CD8-positive, alpha-beta T cell (primary cell): ENCODE measurements at places on chromosomes 5 and 9.

DNA sequence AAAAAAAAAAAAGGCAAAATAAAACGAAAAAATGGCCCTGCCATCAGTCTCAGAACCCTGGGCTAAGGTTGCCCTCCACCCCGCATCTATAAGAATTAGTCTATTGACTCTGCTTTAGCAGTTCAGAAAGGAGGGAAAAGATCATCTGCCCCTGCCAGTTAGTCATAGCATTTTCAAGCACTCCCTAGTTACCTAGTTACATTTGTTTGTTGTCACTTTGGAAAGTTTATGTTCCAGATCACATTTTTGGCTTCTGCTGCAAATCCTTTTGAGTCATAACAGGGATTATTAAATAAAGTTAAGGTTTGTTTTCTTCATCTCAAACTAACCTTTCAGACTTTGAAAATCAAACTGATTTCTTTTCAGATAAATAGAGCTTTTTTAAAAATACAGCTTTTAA lies 52.1 kb downstream of the AQP7 start:
- DNase-seq = no peak

DNA sequence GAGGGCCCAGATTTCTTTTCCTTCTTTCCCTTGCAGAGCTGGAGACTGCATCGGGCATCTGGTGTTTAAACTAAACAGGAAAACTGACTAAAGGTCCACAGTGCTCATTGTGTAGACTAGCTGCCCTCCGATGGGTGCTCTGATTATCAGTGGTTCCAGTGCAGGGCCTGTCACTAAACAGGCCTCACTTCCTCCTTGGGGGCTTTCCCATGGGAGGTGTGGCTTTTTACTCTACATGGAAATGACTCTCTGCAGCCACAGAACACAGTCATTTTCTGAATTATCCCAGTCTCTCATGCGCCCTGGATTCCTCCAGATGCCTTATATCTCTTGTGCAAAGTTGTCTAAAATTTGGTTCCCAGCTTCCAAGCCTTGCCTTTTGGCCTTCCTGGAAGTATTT lies 199.2 kb downstream of the TRIO start:
- DNase-seq = no peak

DNA sequence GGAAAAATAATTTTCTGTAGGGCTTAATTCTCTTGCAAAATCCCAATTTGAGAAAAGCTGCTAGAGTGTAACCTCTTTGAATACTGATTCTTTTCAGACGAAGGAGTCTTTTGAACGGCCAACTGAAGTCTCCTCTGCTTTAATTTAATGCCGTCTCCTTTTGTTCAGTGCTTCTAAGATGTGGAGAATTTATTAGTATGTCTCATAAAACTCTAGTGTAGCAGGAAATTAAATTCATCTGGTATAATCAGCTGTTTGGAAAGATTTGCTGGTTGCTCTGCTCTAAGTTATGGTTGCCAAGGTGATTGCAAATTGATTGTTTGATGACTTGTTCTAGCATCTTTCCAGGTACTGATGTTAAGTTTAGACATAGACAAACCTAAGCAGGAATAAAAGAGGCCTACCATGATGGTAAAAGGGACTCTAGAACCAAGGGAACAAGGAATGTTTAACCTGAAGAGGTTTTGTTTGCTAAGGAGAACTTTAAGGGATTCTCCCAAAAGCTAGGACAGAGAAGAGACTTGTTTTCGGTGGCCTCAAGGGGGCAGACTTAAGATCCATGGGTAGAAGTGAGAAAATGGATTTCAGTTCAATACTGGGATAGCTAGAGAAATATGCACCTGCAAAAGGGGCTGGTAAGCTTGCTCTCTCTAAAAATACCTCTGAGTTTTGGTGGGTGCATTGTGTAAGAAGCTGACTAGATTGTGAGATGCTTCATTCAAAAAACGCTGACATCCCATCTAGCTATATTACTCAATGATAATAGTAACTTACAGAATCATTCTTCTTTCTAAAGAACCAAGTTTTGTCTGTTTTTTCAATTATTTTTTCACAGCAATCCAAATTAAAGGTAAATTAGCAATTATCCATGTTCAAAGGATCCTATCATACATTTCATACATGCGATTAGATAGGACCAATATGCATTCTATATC lies 5.7 kb upstream of the ADRB2 start:
- DNase-seq = peak; percentile 63

GRCh38 chr9:91239367-91240111 lies 122.2 kb downstream of the AUH start:
- no peak for DNase-seq

- DNase-seq = no peak
Measured at GRCh38 chr5:82278711-82279370, 687 bp upstream of the RPS23 start.

DNA sequence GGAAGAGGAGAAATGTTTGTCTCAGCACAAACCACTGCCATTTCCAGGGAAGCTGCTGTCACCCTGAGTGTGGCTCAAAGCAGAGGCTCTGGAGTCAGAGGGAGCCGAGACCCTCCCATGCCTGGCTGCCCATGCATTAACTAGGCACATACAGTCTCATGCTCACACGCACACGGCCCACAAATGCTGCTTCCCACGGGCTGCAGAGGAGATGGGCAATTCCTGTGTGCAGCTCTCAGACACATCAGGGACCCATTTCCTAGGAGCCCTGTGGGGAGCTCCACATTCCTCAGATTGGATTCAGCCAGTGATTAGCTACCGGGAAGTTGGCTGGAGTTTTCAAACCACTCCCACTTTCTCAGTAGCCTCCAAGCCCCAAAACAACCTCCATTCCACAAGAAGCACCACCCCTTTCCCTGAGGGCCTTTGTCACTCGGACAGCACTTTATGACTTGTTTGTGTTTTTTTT lies 9.1 kb upstream of the PTGES start:
- no peak for DNase-seq

DNA sequence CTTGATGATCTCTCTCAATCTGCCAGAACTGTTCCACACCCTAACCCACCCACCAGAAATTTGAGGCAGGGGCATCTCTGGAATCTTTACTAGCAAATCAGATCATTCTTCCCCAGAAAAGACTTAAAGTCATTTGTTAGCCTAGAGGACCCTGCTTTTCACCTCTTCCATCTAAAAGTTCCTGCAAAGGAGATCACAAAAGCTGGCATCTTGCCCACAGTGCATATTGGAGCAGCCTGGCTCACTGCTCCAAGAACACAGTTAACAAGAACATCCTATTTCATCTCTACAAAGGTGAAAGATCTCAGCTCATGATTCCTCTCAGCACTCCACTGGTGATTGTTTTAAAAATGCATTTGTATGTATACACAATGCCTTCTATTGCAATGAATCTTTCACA lies 36.3 kb downstream of the GABRP start:
- DNase-seq = no peak

DNA sequence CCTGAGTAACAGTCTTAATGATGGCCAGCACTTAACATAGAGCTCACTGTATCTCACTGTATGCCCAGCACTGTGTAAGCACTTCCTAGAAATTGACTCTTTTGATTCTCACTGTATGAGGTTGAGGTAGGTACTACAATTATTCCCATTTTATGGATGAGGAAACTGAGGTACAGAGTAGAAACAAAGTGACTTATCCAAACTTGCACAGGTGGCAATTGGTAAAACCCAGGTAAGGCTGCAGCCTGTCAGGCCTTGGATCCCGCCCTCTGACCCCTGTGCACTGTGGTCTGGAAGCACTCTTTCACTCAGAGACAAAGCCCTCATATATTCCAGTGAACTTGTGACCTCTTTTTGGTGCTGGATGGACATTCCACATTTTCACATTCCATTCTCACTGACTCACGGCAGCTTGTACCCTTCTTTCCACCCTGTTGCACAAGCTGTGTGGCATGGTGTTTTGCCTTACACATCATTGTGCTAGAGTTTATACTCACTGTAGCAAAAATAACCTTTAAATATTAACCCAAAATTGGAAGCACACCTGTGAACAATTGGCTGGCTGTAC lies 21.7 kb downstream of the ANKRD55 start:
- DNase-seq = no peak

GRCh38 chr9:93081081-93081529 lies 14.9 kb upstream of the CARD19 start:
- DNase-seq = no peak

- DNase-seq = no peak
Measured at GRCh38 chr5:51881901-51882300, 498.7 kb downstream of the ISL1 start.

DNA sequence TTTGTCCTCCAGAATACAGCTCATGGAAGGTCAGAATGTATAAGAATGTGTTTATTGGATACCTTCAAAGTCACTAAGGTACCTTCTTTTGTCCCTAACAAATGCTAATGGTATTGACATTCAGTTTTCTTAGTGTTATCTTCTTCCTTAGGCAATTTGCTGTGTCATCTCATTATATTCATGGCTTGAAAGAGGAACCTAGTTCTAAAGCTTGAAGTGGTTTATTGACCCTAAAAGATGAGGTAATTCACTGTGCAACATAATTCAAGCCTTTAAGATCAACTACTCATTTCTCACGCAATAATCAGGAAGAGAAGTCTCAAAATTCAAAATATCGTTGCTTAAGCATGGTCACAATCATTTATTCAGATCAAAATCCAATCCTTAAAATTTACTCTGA lies 342.7 kb upstream of the RIOK2 start:
- no peak for DNase-seq

- no peak for DNase-seq
Measured at GRCh38 chr9:116435706-116436105, 251.4 kb upstream of the TRIM32 start.

GRCh38 chr5:31921852-31922305 lies 252.2 kb downstream of the GOLPH3 start:
- DNase-seq = no peak

- no peak for DNase-seq
Measured at GRCh38 chr5:180594311-180595045, 3.2 kb upstream of the SCGB3A1 start.

DNA sequence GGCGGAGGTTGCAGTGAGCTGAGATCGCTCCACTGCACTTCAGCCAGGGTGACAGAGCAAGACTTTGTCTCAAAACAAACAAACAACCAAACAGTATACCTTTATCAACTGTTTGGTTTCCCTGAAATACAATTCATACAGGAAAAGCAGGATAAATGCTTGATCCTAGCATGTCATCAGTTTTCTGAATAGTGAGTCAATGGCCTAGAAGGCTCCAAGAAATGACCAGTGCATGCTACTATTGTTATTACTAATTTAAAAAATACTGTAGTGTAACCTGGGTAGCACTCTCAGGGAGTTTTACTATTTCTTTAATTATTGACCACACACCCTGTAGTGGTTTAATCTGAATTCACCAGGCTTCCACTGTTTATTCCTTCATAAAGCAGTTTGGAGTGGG lies 101.0 kb upstream of the PTPN3 start:
- DNase-seq = no peak

DNA sequence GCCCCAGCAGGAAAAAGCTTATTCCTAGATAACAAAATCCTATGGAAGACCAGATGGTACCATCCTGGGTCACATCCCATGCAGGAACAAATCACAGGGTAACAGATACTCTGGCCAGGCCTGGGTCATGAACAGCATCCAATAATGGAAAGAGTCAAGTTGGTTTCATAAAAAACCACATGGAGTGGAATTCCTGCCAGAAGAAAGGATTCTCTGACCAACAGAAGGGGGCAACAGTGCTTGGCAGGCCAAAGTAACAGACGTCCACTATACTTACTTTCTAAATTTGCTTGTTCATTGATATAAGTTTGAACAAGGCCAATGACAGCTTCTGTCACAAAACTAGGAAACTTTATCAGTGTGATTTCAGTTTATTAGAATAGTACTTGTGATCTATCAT lies 273.5 kb downstream of the ARRDC3 start:
- DNase-seq = no peak

DNA sequence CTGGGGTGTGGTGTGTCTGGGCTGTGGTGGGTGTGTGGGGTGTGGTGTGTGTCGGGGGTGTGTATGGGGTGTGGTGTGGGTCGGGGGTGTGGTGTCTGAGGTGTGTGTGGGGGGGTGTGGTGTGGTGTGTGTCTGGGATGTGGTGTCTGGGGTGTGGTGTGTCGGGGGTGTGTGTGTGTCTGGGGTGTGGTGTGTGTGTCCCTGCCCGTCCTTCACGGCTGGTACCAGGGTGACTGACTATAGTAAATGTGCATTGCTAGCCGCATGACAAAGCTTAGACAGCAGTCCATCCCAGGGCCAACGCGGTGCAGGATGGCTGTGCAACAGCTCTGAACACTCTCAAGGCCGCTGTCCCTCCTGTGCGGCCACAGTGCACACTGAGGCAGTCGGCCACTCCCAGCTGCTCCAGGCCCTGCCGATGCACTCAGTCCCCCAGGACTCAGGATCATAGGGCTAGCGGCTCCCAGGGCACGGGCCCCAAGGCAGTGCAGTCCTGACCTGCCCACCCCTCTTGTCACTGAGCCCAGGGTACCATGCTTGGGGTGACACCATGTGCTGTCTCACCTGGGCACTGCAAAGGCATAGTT lies 54.0 kb downstream of the SECISBP2 start:
- peak; percentile 64 for DNase-seq

- DNase-seq = no peak
Measured at GRCh38 chr5:30802961-30803705, 390.4 kb upstream of the CDH6 start.

GRCh38 chr5:111756581-111757354 lies at the start of gene NREP:
NREP (minus strand) TSS chr5:111757194; CDS start chr5:111755772, 1,422 bp downstream.
- no peak for DNase-seq

DNA sequence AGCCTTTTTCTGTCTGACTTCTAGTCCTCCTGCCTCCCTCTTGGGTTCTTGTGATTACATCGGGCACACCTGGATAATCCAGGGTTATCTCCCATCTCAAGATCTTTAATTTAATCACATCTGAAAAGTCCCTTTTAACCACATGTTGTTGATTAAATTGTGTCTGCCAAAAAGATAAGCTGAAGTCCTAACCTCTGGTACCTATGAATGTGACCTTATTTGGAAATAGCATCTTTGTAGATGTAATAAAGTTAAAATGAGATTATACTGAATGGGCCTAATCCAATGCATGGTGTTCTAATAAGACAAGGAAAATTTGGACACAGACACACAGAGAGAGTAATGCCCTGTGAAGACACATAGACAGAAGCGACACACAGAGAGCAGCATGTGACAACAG lies 232.4 kb downstream of the KCTD16 start:
- DNase-seq = no peak

DNA sequence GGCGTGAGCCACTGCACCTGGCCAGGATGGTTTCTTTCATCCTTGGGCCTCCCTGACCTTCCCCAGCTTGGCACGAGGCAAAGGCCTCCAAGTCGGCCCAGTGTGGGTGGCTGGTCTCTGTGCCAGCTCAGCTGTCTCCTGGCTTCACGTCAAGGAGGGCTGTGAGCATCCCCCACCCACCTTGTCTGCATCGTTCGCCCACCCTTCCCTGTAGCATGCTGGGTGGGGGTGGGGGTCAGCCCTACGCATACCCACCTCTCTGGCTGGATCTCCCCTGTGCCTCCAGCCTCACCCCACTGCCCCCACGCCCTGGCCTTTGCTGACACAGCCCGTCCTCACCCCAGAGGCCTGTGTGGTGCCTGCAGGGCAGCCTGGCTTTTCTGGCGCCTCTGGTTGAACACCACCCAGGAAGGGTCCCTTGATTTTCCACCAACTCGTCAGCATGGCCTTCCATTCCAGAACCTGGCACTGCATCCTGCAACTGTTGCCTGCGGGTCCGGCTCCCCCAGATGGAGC lies 8.8 kb upstream of the WDR5 start:
- no peak for DNase-seq
